Ascending aorta (tissue), 2 donors: ENCODE measurements at places on chromosomes 5 and 9. TPM values are rescaled to one million over a fixed set of nuclear protein-coding genes. Genes with fewer than 3 reads are reported as not detected.

DNA sequence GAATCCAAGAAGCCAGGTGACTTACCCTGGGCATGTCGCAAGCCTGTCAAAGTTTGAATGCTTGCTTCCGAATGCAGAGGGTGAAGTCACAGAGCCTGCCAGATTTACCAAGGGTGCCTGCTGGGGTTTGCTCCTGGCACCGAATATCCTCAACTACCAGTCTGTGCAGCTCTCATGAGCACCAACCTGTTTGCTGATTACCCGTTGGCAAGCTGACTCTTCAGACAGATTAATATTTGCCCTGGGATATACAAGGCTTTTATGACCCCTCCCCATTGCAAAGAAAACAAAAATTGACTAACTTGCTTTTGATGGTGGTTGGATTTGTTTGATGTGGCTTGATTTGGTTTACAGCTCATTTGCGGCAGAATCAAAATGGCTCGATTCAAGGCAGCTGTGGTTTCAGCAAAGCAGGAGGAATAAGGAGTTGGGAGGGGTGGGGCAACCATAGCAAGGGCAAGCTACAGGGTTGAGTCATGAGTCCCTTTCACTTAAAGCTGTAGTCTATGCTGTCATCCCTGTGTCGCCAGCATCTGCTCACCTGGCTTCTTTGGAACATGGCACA is 82.3 kb upstream of the AGXT2 start:
- DNase-seq: no peak

Gene KIAA0825
- 2.4 TPM for total RNA-seq

Gene TBC1D13
- 19.8 TPM for total RNA-seq

- no peak for DNase-seq
Measured at GRCh38 chr9:84990416-84990815, 320.9 kb downstream of the NTRK2 start.

GRCh38 chr9:6870149-6870548 is 112.4 kb downstream of the KDM4C start:
- DNase-seq: no peak
